Stimulated activated CD4-positive, alpha-beta T cell treated with anti-CD3 and anti-CD28 coated beads, Interleukin-15, amount 100 ng/mL, for 1 hour (primary cell): ENCODE measurements at places on chromosomes 1 and 21.

DNA sequence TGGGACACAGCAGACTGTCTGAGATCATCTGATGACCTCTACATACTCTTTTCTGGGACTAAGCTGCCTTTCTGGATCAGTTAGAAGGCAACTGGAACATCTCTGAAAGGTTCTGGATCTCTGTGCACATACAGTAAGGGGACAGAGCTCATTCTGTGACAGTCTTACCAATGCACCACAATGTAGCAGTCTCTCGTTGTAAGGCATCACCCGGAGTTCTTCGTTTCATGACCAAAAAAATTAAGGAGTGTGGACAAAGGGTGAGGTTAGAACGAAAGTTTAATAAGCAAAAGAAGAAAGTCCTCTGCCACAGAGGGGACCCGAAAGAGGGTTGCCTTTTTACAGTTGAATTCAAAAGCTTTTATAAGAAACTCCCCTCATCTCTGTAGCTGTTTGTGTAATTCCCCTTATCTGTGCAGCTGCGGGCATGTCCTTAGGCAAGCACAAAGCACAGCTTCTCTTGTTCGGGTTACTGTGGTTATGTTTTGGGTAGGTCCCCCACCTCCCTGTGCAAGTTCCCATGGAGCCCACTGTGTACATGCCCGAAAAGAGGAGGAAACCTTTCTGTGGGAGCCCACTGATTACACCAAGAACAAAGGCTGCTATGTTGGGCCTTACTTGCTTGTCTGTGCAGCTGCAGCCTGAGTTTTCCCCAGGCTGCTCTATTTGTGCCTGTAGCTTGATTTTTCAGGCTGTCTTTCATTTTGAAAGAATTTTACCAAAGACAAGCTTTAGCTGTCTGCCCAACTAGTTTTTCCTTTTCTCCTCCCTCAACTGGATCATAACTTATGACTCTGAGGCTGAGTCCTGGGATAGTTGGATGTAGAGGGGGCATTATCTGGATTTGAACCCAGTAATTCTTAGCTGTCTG lies 53.1 kb upstream of the CACNA1E start:
- no peak for DNase-seq

DNA sequence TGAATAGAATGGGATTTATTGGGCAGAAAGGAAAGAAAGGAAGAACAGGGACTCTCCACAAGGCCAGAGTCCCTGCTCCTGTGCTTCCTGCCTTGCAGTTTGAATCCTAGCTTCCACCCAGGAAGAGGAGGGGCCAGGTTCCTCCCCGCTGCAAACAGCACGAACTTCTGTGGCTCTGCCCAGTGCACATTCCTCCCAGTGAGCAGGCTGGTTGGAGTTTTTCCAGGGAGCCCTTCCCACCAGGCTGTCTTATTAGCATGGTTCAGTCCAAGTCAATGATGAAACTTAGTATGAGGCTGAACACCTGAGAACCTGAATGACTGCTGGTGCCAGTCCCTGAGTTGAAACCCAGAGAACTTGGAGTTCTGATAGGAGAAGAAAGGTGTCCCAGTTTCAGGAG lies 247.2 kb downstream of the DUSP10 start:
- no peak for DNase-seq

GRCh38 chr1:99445486-99445885 lies 181.2 kb downstream of the PLPPR4 start:
- DNase-seq: no peak

DNA sequence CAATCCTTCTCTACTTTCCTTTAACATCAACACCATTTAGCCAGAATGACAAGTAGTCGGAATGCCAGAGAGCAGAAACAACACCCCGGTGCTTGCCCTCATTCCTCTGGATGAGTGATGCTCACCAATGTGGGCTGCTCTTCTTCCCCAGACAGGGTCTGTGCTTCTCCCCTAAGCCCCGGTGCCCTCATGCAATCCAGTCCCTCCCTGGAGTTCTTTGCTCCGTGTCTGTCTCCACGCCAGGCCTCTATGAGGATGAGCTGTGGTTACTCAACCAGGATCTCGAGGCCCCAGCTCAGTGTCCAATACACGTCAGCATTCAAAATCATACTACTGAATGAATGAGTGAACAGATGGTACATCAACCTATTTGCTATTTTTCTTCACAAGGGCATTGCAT lies 29.7 kb upstream of the PDE9A start:
- no peak for DNase-seq
